ENCODE measurements at places on chromosomes 2 and 18. TPM values are rescaled to one million over a fixed set of nuclear protein-coding genes. Genes with fewer than 3 reads are reported as not detected.
A peak's percentile ranks its signal among the peaks of the same experiment; 100 is the strongest.

Gene CDKL4
- 2.0 TPM for total RNA-seq

- no peaks in the 10 kb centered on the region for H3K36me3 ChIP-seq
- no peak overlapping the region for H3K4me3 ChIP-seq
- DNase-seq, result no peak
- H3K4me1 ChIP-seq, result peaks cover 3% of the 10 kb centered on the region
- H3K27ac ChIP-seq, result no peak overlapping the region
Observed at GRCh38 chr2:144659731-144660275, 139.9 kb upstream of the ZEB2 start.

DNA sequence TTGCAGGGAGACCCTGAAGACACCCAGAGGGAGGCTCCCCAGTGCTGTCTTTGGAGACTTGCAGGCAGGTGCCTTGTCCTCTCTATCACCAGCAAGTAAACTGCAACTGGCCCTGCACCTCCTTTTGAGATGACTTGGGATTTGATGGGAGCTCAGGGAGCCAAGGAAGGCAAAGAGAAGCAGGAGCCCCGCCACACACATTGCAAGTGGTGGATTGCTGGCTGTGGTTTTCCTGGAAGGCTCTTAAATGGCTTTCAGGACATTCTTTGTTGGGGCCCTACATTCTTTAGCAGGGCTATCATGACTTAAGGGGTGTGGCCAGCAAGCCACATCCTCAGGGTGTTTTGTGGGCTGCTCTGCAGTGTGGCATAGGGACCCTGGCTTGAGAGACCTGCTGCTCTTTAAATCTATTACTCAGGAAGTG lies 39.9 kb upstream of the CDC42EP3 start:
- no peaks in the 10 kb centered on the region for H3K27me3 ChIP-seq
- H3K36me3 ChIP-seq, result peaks cover 2% of the 10 kb centered on the region
- peaks cover 8% of the 10 kb centered on the region for H3K4me1 ChIP-seq
- no peak for DNase-seq

Gene RBM44
- 0.81 TPM for total RNA-seq

- H3K4me1 ChIP-seq, result peaks cover 59% of the 10 kb centered on the region
- peak overlapping the region; percentile 94 for H3K27ac ChIP-seq
- H3K4me3 ChIP-seq, result peak overlapping the region; percentile 85
- no peak for DNase-seq
Observed at GRCh38 chr2:67213270-67213670, 183.9 kb upstream of the ETAA1 start.

DNA sequence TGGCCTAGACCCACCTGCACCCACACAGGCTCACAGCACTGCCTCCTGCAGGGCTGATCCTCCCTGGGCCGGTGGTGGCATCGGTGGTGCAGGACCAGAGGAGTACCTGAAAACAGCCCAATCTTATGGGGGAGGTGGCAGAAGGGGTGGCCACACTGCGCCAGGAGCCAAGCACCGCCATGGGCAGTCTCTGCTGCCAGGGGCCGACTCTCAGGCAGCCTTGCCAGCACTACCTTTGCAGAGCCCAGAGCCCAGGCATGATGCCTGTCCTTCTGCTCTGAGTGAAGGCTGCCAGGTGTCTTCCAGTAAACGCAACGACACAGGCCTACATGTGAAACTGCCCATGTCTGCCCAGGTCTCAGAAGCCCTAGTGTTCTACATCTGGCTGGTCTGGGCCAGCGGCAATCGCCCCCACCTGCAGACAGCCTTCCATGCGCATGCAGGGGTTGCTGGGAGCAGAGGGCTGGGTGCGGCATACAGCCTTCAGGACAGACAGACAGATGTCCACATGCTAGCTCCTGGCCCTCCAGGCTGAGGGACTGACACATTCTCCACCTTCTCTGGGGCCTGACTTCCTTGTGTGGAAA lies 6.8 kb downstream of the HS6ST1 start:
- no peak overlapping the region for H3K4me3 ChIP-seq
- no peak overlapping the region for H3K27ac ChIP-seq
- H3K36me3 ChIP-seq, result peaks cover 2% of the 10 kb centered on the region
- H3K27me3 ChIP-seq, result no peaks in the 10 kb centered on the region

GRCh38 chr2:151025816-151026215 lies 235.8 kb downstream of the RBM43 start:
- no peaks in the 10 kb centered on the region for H3K36me3 ChIP-seq
- no peak overlapping the region for H3K4me3 ChIP-seq
- peaks cover 4% of the 10 kb centered on the region for H3K4me1 ChIP-seq
- no peak overlapping the region for H3K27ac ChIP-seq

DNA sequence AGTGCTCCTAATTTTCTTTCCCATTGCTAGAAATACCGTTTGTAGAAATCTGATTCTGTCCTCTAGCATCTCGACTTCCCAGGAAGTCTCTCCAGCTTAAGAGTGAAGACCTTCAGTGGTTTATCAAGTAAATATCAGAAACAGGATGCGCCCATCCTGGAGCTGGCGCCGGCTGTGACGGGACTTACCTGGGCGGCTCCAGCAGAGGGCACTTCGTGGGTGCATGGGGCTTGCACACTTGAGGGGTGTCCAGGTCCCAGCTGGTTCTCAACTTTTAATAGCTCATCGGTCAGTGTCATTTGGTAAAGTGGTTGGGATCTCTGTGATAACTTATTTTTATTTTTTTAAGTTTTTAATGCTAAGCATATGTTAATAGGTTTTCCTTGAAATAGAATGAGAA lies 167.0 kb upstream of the TPO start:
- H3K27me3 ChIP-seq, result peaks cover 9% of the 10 kb centered on the region
- H3K4me1 ChIP-seq, result no peaks in the 10 kb centered on the region
- no peak overlapping the region for H3K4me3 ChIP-seq

Gene CACNB4
- total RNA-seq, result 2.3 TPM

- H3K4me1 ChIP-seq, result peaks cover 12% of the 10 kb centered on the region
- DNase-seq, result no peak
- peak overlapping the region; percentile 33 for H3K4me3 ChIP-seq
- no peaks in the 10 kb centered on the region for H3K36me3 ChIP-seq
Observed at GRCh38 chr2:145760781-145761649, 1241.1 kb upstream of the ZEB2 start.

DNA sequence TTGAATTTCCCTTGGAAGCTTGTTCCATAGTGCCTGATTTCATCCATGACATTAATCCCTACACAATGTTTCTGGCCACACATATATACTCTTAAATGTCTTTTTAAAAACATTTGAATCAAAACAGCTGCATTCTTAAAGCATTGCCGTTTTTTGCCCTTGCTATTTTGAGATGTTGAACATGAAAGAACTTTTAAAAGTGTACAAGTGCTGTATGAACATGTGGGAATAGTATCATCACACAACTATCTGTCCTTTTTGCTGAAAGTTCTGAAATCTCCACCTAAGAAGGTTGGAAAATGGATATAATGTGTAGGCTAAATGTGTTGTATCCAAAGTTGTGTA lies 318.7 kb upstream of the UBE2E3 start:
- no peak overlapping the region for H3K27ac ChIP-seq
- H3K36me3 ChIP-seq, result no peaks in the 10 kb centered on the region
- H3K4me3 ChIP-seq, result no peak overlapping the region
- peaks cover 3% of the 10 kb centered on the region for H3K4me1 ChIP-seq

Gene IL36RN
- total RNA-seq, result 0.13 TPM

Gene CROCC2
- 0.36 TPM for total RNA-seq

GRCh38 chr2:225010804-225011203 lies 31.5 kb downstream of the DOCK10 start:
- no peak overlapping the region for H3K27ac ChIP-seq
- DNase-seq, result no peak
- peaks cover 36% of the 10 kb centered on the region for H3K4me1 ChIP-seq

Gene CPLX4
- total RNA-seq, result not detected

Gene IL1B
- total RNA-seq, result not detected

DNA sequence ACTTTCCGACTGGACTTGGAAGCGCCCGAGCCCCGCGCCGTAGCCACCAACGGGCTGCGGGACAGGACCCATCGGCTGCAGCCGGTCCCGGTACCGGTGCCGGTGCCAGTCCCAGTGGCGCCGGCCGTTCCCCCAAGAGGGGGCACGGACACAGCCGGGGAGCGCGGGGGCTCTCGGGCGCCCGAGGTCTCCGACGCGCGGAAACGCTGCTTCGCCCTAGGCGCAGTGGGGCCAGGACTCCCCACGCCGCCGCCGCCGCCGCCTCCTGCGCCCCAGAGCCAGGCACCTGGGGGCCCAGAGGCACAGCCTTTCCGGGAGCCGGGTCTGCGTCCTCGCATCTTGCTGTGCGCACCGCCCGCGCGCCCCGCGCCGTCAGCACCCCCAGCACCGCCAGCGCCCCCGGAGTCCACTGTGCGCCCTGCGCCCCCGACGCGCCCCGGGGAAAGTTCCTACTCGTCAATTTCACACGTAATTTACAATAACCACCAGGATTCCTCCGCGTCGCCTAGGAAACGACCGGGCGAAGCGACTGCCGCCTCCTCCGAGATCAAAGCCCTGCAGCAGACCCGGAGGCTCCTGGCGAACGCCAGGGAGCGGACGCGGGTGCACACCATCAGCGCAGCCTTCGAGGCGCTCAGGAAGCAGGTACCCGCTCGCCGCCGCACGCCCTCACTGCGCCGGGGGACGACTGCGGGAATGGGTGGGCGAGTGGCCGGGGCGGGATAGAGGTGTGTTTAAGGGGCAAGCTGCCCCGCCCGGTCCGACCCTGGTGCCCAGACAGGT lies 713 bp downstream of the ATOH8 start:
- peak overlapping the region; percentile 79 for H3K4me3 ChIP-seq
- peaks cover 8% of the 10 kb centered on the region for H3K4me1 ChIP-seq
- DNase-seq, result no peak
- peaks cover 69% of the 10 kb centered on the region for H3K27me3 ChIP-seq
- peak overlapping the region; percentile 80 for H3K27ac ChIP-seq

GRCh38 chr18:51655327-51655698 lies 457.8 kb upstream of the MEX3C start:
- H3K4me3 ChIP-seq, result no peak overlapping the region
- H3K27ac ChIP-seq, result no peak overlapping the region
- peaks cover 23% of the 10 kb centered on the region for H3K4me1 ChIP-seq

DNA sequence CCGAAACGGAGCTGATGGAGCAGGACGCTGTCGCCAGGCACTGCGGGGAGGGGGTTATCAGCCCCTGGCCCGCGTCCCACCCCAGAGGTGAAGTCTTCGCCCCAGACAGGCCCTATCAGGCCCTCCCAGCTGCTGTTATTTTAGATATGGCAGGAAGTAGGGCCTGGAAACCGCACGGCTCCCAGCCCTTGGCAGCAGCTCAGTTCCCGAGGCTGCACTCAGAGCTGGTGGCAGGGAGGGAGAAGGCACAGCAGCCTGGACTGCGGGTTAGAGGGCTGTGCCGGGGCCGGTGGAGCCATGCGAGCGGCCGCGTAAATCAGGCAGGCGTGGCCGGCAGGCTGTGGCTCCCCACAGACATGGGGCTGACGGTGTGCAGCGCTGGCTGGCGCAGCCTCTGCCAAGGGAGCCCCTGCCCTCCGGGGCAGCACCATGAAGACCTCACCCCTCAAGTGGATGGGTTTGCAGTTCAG lies 111.4 kb downstream of the NFATC1 start:
- no peak for DNase-seq
- H3K36me3 ChIP-seq, result no peaks in the 10 kb centered on the region
- no peaks in the 10 kb centered on the region for H3K4me1 ChIP-seq

GRCh38 chr2:36528766-36529392 lies 69.1 kb downstream of the FEZ2 start:
- no peak overlapping the region for H3K4me3 ChIP-seq
- H3K4me1 ChIP-seq, result peaks cover 5% of the 10 kb centered on the region
- H3K27ac ChIP-seq, result no peak overlapping the region
- no peak for DNase-seq

Gene CRYGA
- total RNA-seq, result not detected

GRCh38 chr2:219461047-219461514 lies 26.4 kb downstream of the SPEG start:
- no peaks in the 10 kb centered on the region for H3K36me3 ChIP-seq
- H3K4me3 ChIP-seq, result no peak overlapping the region
- peaks cover 4% of the 10 kb centered on the region for H3K4me1 ChIP-seq
- no peak for DNase-seq
- H3K27me3 ChIP-seq, result peaks cover 10% of the 10 kb centered on the region

DNA sequence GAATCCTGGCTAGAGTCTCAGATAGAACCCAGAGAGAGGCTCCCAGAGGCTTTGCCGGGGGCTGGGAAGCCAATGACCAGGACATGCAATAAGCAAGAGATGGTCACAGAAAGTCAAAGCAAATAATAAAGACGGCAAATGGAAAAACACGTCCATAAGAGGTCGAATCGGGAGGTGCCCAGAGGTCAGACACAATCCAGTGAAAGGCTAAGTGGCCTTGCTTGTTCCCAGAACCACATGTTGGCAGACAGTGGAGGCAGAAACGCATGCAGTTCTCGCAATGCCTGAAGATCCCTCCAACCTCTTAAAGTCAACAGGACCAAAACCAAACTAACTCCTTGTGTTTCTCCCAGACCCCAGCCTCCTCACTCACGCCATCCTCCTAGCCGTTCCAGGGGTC lies 3.0 kb downstream of the CYB5A start:
- peak overlapping the region; percentile 85 for H3K27ac ChIP-seq
- H3K4me1 ChIP-seq, result peaks cover 57% of the 10 kb centered on the region
- no peaks in the 10 kb centered on the region for H3K27me3 ChIP-seq
- DNase-seq, result no peak

DNA sequence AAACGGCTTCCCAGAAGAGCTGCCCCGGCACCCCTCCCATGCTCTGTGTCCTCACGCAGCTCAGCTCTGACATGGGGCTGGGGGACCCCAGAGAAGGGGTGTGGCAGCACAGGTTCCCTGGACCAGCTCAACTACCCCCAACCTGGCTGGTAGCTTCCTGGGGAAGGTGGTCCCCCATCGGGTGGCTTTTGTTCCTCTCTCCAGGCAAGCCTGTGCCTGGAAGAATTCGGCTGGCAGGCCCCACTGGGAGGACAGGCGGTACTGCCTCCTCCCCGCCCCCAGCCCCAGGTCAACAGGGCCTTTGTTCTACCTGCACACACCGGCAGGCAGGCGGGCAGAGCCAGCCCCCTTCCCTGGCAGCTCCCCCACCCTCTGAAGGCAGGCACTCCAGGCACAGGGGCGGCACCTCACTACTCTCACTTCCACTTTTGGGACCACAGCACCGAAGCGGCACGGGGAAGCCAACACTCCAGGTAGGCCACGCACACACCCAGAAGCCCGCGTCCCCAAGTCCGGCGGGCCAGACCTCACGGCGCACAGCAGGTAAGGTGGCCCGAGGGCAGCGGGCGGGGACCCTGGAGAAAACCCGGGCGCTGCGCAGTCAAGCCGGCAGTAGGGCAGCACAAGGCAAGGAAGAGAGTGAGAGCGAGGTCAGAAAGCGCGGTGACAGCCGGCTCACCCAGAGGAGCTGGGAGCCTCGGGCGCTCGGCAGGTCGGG lies 1.3 kb downstream of the HS6ST1 start:
- peaks cover 31% of the 10 kb centered on the region for H3K4me1 ChIP-seq
- H3K27ac ChIP-seq, result peak overlapping the region; percentile 97
- peak overlapping the region; percentile 93 for H3K4me3 ChIP-seq
- H3K36me3 ChIP-seq, result peaks cover 2% of the 10 kb centered on the region

- peaks cover 34% of the 10 kb centered on the region for H3K36me3 ChIP-seq
- H3K4me3 ChIP-seq, result no peak overlapping the region
- H3K27ac ChIP-seq, result no peak overlapping the region
- DNase-seq, result no peak
- peaks cover 2% of the 10 kb centered on the region for H3K4me1 ChIP-seq
Observed at GRCh38 chr2:167553635-167554034, 665.4 kb downstream of the XIRP2 start.

Gene COL4A4
- total RNA-seq, result 0.44 TPM

Gene RAX
- not detected for total RNA-seq

All from progenitor cell of endocrine pancreas (in vitro differentiated cells).